Muscle of leg (tissue), 16 donors: ENCODE measurements at places on chromosomes 1 and 21. TPM values are rescaled to one million over a fixed set of nuclear protein-coding genes. Genes with fewer than 3 reads are reported as not detected.

The ATP1A4 gene
- total RNA-seq, result 0.44 TPM

The KRTAP19-3 gene
- total RNA-seq, result not detected

The TNNT2 gene
- total RNA-seq, result 408 TPM

The CNKSR1 gene
- 1.2 TPM for total RNA-seq

The DCLRE1B gene
- total RNA-seq, result 5.2 TPM

The TCHHL1 gene
- not detected for total RNA-seq

The TMED5 gene
- 18.2 TPM for total RNA-seq

The ST3GAL3 gene
- total RNA-seq, result 21.5 TPM

The SMPDL3B gene
- total RNA-seq, result 0.09 TPM

The IL24 gene
- not detected for total RNA-seq

The PLXNA2 gene
- 17.8 TPM for total RNA-seq

The FCER1A gene
- 0.49 TPM for total RNA-seq

The ANKRD45 gene
- 0.53 TPM for total RNA-seq

The ATP1A2 gene
- 55.0 TPM for total RNA-seq

The PDE4DIP gene
- 618 TPM for total RNA-seq

The CYP4A22 gene
- not detected for total RNA-seq

The ACTA1 gene
- 2,334 TPM for total RNA-seq

The CCDC185 gene
- total RNA-seq, result not detected

The CA6 gene
- total RNA-seq, result not detected

The C1orf87 gene
- 0.71 TPM for total RNA-seq

The CD2 gene
- total RNA-seq, result 0.22 TPM

The RGS2 gene
- 94.2 TPM for total RNA-seq

The FAM72A gene
- total RNA-seq, result 3.3 TPM

The CTH gene
- total RNA-seq, result 1.7 TPM

The VPS26C gene
- 29.5 TPM for total RNA-seq

The INAVA gene
- 1.2 TPM for total RNA-seq

The LCE1F gene
- not detected for total RNA-seq
